AG04449 (cell line): ENCODE measurements at places on chromosomes 4 and X.

GRCh38 chr4:14994242-14994641, 8.0 kb upstream of the CPEB2 start:
- DNase-seq: no peak

DNA sequence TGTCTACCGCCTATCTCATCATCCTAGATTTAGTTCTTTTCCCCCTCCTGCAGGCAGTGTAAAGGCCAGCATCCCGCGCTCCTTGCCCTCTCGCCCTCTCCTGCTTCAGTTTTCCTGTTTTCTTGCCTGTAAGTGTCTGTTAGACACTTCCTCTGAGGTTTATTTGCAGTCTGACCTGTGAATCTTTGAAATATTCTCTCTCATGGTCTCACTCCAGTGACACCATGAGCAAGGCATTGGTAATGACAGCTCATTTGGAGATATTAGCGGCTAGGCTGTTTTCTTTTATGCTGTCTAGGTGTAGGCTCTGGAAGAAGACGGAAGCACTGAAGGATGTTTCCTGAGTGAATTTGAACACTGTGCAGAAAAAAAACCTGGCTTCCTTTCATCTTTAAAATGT, 179.6 kb downstream of the KDR start:
- no peak for DNase-seq

GRCh38 chr4:3465698-3466671, 2.9 kb downstream of the DOK7 start:
- no peak for DNase-seq

GRCh38 chrX:124395145-124395880, 49.0 kb downstream of the SH2D1A start:
- no peak for DNase-seq

DNA sequence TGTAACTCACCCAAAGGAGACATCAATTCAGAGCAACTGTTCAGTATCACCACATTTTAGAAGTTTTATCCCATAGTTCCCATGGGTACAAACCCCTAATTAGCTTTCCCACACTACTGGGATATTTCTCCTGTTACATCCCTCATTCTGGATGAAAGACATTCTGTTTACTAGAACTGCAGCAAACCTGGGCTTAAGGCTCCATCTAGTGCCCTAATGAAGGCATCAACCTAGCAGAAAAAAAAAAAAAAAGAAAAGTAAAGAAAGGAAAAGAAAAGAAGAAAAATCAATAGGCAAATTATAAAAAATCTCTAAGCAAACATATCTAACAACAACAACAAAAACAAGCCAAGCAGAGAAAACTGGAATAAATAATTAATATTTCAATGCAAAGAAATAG, 133.7 kb upstream of the CPXCR1 start:
- DNase-seq: no peak

- DNase-seq: no peak
Measured at GRCh38 chr4:1612278-1613098, 71.6 kb downstream of the FAM53A start.

GRCh38 chr4:152901205-152901604, 34.9 kb upstream of the FHDC1 start:
- no peak for DNase-seq

GRCh38 chrX:43978226-43978625, 5.0 kb upstream of the NDP start:
- DNase-seq: no peak

GRCh38 chr4:188647820-188648370, 508.7 kb downstream of the TRIML1 start:
- DNase-seq: no peak

DNA sequence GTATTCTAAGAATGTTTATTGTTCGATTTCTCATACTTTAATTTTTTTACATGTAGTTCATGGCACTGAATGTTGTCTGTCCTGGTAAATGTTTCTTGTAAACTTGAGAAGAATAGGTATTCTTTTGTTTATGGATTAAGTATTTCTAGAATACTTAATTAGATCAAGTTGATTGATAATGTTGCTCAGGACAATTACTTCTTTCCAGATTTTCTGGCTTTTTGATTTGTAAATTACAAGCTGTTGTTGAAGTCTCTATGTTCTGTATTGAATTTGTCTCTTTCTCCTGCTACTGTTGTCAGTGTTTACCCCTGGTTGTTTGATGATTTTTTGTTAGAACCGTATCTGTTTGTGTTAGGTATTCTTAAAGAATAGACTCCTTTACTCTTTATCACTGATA, 1720.9 kb upstream of the AGA start:
- DNase-seq: no peak

GRCh38 chrX:71935476-71935875, 24.8 kb downstream of the NHSL2 start:
- DNase-seq: no peak

GRCh38 chr4:183182873-183183725, 84.0 kb downstream of the WWC2 start:
- no peak for DNase-seq

DNA sequence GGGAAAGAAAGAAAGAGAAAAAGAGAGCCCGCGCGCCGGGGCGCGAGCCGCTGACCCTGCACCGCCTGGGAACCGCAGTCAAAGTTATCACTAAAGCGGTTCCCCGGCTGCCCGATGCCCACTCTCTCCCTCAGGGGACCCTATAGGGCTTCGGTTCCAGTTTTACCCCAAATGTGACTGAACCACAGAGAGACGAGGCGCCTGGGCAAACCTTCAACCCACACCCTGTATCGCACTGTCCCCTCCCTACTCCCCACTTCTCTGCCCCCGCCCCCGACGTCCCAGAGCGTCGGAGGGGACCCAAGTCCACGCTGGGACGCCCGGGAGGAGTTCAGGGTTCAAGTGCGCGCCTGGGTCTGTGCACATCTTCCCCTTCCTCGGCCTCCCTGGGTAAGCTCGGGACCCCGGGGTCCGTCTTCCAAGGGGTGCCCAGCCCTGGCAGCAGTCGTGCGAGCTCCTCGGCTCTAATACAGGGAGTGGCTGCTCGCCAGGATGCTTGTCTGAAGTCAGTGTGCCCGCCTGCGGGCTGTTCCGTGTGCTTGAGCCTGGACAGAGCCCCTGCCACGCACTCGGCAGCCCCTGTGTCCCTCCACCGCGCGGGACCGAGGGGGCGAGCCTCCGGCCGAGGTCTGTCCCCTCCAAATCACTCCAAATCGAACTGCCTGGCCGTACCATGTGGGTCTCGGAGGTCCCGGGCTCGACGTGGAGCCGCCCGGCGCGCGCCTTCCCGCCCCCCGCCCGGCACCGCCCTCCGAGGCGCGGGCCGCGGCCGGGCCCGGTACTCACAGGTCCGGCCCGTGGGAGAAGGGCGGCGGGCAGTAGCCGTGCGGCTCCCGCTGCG, 960 bp downstream of the TRPC3 start:
- no peak for DNase-seq

DNA sequence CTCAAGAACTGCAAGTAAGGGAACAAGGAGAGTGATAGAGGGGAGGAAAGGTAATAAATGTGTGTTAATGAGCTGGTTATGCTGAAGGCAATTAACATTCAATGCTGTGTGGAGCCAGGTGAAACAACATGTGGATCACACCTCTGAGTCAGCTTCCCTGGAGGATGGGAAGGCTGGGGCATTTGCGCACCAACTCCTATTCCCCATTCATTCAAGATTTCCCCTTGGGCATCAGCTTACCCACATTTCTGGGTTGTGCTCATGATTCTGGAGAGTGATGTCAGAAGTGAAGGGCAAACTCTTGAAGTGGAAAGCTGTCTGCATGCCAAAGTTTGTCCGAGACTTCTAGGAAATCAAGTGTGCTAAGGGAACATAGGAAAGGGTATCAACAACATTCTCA, 461.4 kb downstream of the MID1IP1 start:
- DNase-seq: no peak

GRCh38 chr4:119632216-119632615, 3.6 kb upstream of the PDE5A start:
- no peak for DNase-seq

DNA sequence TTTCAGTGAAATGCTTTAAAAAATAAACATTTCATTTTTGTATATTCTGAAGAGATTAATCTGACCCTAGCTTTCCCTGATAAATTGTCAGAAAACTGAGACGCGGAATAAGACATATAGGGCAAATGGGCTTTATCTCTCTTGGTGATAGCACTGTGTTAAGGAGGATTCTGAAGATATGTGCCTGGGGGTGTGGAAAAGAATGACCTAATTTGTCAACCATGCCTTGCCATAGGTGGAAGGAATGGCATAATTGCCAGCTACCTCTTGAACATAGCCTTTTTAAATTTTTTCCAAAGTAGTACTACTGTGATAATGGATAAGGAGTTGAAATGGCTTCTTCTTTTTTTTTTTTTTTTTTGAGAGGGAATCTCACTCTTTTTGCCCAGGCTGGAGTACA, 11.7 kb downstream of the JADE1 start:
- no peak for DNase-seq

DNA sequence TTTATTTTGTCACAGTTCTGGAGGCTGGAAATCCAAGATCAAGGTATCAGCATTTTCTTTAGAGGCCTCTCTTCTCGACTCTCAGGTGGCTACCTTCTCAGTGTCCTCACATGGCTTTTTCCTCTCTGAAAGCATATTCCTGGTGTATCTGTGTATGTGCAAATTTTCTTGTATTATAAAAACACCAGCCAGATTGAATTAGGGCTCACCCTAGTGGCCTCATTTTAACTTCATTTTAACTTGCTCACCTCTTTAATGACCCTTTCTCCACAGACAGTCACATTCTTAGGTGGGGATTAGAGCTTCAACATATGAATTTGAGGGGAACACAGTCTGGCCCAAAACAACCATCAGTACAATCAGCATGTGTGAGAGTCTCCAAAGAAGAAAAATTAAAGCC, 542.4 kb upstream of the FAM241A start:
- DNase-seq: no peak

DNA sequence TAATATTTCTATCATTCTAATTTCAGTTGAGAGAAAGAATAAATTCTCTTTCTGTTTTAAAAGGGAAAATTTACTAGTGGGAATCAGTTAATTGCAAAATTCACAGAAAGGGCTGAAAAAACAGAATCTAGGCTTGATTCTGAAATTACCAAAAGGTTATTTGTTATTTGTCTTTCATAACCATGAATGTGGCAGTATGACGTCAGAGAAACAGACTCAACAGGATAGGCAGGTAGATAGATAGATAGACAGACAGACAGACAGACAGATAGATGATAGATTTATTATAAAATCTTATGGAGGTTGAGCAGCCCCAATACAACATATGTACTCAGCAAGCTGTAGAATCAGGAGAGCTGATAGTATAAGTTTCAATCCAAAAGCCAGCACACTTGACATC, 311.0 kb downstream of the ADAM29 start:
- no peak for DNase-seq

DNA sequence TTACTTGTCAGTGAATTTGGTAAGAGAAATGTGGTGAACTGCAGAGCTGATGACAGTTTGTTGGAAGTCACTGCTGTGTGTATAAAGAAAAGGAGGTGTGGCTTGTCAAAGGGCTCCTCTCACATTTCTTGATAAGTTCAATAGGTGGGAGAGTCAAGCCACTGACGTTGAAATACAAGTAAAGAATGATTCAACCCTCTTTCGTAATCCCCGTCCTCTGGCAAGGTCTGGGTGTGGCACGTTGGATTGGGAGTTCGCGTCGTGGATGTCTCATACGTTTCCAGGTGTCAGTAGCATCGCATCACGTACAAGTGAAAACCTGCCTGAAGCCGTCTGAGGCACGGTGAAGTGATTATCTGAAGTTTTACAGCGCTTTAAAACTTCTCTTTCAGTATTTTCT, 76.4 kb downstream of the EGF start:
- no peak for DNase-seq

DNA sequence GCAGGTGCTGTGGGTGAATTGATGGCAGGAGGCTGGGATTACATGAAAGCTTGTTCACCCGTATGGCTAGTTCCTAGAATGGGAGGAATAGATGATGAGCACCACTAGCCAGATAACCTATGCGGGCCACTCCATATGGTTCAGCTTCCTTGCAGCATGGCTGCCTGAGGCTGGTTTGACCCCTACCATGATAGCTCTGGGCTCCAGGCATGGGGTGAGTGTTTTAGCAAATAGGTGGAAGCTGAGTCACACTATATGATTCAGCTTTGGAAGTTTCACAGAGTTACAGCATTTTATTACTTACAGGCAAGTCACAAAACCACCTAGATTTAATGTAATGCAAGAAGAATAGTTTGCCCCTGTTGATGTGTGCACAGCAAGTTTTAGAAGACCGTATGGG, 603.2 kb downstream of the STIM2 start:
- DNase-seq: no peak

GRCh38 chrX:80876877-80877276, 67.2 kb upstream of the BRWD3 start:
- no peak for DNase-seq

DNA sequence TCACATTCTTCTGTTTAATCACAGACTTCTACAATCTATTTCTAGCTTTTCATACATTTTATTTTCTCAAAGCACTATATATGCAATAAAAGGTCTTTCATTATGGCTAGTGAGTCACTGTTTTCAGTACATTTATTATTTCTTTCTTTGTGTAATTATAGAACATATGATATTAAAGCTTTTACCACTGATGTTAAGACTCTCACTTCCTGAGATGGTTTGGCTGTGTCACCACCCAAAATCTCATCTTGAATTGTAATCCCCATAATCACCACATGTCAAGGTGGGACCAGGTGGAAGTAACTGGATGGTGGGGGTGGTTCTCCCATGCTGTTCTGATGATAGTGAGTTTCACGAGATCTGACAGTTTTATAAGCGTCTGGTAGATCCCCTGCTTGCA, 41.9 kb downstream of the UBA6 start:
- DNase-seq: no peak

GRCh38 chr4:174674305-174674840, 152.1 kb upstream of the HPGD start:
- no peak for DNase-seq
